ENCODE measurements at places on chromosomes 6 and 20.
A peak's percentile ranks its signal among the peaks of the same experiment; 100 is the strongest.

- no peak for DNase-seq
Measured at GRCh38 chr20:43982886-43983285, 68.2 kb downstream of the TOX2 start.

- DNase-seq: no peak
Measured at GRCh38 chr6:122126894-122127293, 272.6 kb upstream of the HSF2 start.

GRCh38 chr6:147142684-147143245, 61.5 kb upstream of the STXBP5 start:
- no peak for DNase-seq

GRCh38 chr6:134376785-134377184, 58.9 kb upstream of the SGK1 start:
- no peak for DNase-seq

DNA sequence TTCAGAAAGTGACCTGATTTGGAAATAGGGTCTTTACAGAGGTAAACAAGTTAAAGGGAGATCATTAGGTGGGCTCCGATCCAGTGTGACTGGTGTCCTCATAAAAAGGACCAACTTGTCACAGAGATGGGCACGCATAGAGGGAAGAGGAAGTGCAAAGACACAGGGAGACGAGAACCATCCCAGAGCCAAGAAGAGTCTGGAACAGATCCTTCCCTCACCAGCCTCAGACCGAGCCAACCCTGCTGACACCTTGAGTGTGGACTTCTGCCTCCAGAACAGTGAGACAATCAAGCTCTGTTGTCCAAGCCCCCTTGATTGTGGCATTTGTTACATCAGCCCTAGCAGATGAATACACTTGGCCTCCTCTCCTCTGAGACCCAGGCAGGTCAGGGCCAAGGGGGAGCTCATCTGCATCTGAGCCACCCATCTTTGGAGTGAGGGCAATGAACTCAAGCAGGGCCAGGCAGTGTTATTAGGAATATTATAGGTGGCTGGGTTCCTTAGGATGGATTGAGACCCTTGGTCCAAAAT, 22.2 kb upstream of the SCML4 start:
- DNase-seq: no peak

- DNase-seq: no peak
Measured at GRCh38 chr20:39850821-39851330, 838.2 kb downstream of the MAFB start.

- DNase-seq: no peak
Measured at GRCh38 chr6:163259689-163260088, 154.8 kb upstream of the QKI start.

GRCh38 chr6:65182681-65183080, 524.3 kb downstream of the EYS start:
- DNase-seq: no peak

- peak; percentile 89 for DNase-seq
Measured at GRCh38 chr6:32415521-32416019, 8.6 kb upstream of the BTNL2 start.

DNA sequence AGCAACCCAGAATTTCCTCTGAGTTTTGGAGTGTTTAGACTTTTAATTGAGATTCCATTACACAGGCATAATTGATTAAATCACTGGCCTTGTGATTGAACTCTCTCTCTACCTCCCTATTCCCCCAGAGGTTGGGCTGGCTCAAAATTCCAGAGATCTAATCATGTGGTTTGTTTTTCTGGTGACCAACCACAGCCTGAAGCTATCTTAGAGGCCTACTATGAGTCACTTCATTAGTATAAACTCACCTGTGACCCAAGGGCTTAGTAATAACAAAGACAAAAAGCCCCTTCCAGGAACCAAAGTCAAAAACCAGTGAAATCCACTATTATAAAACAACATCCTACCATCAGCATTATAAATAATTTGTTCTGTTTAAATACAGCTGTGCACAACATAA, 992.5 kb upstream of the CITED2 start:
- no peak for DNase-seq

GRCh38 chr6:37788259-37788658, 31.3 kb upstream of the ZFAND3 start:
- DNase-seq: no peak

DNA sequence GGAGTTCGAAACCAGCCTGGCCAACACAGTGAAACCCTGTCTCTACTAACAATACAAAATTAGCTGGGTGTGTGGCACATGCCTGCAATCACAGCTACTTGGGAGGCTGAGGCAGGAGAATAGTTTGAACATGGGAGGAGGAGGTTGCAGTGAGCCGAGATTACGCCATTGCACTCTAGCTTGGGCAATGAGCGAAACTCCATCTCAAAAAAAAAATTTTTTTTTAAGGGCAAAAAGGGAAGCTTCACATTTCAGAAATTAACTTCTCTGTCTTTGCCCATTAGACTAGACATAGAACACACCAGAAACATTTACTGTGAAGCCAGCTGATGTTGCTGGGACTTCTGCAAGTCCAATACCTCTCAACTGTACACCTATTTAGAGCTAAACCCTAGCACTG, 90.8 kb upstream of the HDAC2 start:
- no peak for DNase-seq
